ENCODE measurements at places on chromosomes 6 and 20. TPM values are rescaled to one million over a fixed set of nuclear protein-coding genes. Genes with fewer than 3 reads are reported as not detected.

Gene PPP1R16B
- total RNA-seq, result 12.0 TPM

Gene SAMD5
- total RNA-seq, result 0.21 TPM

DNA sequence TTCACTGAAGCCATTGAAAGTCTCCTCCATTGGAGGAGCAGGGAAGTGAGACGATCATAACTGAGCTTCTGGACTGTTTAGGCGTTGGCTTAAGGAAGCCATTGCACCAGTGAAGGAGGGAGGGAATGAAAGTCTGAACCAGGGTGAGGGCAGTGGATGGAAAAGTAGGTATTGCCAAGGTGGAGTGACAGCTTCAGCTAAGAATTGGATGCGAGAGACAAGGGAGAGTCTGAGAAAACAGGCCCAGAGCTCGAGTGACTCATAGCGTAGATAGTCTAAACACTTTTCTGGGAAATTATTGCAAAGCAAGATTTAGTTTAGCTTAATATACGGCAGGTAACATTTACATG, 4.5 kb downstream of the DSP start:
- peaks cover 50% of the 10 kb centered on the region for H3K4me1 ChIP-seq
- no peak overlapping the region for H3K27ac ChIP-seq
- peaks cover 8% of the 10 kb centered on the region for H3K27me3 ChIP-seq

- H3K36me3 ChIP-seq, result no peaks in the 10 kb centered on the region
- no peak for DNase-seq
- peaks cover 35% of the 10 kb centered on the region for H3K27me3 ChIP-seq
- H3K27ac ChIP-seq, result no peak overlapping the region
- peaks cover 14% of the 10 kb centered on the region for H3K4me1 ChIP-seq
- no peak overlapping the region for H3K4me3 ChIP-seq
Measured at GRCh38 chr20:3473944-3474343, 3.1 kb downstream of the ATRN start.

- no peaks in the 10 kb centered on the region for H3K36me3 ChIP-seq
- no peak overlapping the region for H3K27ac ChIP-seq
- no peaks in the 10 kb centered on the region for H3K27me3 ChIP-seq
Measured at GRCh38 chr6:53201270-53201669, 52.6 kb upstream of the GCM1 start.

Measured in WTC11 (cell line).